CMK (cell line): ENCODE measurements at places on chromosomes 5 and 9.

DNA sequence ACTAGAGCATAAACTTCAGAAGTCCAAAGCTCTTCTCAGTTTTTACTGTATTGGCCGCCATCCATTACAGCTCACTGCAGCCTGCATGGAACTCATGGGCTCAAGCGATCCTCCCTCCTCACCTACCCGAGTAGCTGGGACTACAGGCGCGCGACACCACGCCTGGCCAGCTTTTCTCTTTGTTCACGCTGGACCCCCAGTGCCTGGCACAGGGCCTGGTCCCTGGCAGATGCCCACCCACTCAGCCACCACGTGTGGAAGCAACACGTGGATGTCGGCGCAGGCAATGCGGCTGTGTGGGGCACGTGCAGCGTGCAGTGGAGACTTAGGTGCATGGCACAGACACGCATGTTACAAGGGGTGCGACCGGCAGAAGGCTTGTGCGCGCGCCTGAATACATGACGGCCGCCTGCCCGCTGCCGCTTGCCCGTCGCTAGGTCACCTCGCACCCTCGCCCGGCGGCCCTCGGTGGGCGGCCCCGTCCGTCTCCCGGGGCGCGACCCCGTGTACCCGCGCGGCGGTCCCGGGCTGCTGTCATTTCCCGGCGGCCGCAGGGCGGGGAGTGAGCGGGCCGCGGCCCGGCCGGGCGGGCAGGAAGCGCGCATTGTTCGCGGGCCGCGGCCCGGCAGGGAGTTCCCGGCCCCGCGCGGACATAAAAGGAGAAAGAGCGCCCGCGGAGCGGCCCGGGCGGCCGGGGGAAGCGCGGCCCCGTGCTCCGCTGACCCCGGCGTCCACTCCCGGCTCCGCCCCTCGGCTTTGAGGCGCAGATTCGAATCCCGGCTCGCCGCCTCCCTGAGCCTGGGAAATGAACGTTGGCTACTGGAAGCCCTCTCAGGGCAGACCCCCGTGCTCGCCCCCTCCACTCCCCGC, 24.1 kb upstream of the PTGS1 start:
- no peak for DNase-seq

GRCh38 chr5:101929628-101930027, 366.5 kb downstream of the SLCO4C1 start:
- DNase-seq, result no peak

GRCh38 chr9:99309141-99309939, 87.3 kb downstream of the SEC61B start:
- no peak for DNase-seq

- DNase-seq, result no peak
Measured at GRCh38 chr5:77876862-77877502, 100.8 kb upstream of the TBCA start.

DNA sequence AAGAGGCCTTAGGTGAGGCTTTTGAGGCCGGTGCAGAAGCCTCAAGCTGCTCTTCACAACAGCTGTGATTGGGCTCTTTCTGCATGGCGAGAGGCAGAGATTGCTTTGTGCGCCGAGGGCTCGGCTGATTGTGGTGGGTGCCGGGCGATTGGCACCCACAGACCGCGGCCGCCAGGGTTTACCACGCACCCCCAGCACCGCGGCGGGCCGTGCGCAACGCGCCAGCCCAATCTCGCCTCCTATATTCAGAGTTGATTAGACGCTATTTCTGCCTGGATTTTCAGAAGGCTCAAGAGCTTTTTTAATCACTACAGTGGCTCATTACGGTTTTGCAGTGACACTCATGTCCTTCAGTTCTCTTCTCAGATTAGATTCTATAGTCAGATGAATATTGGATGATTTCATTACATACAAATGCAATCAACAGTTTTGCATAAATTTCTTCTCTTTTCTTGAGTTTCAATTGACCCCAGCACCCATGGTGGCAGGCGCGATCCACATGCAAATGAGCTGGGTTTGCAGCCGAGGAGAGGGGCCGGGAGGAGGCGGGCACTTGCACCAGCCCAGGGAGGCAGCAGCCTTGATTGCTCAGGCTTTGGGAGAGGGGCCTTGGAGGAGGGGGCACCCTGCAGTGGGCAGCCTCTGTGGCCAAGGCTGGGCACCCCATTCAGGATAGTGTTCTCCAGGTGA, 33.8 kb upstream of the PTGS1 start:
- DNase-seq, result no peak

- DNase-seq, result no peak
Measured at GRCh38 chr5:40206030-40206429, 473.7 kb upstream of the PTGER4 start.

- DNase-seq, result no peak
Measured at GRCh38 chr9:124477211-124477647, 27.0 kb downstream of the ADGRD2 start.

GRCh38 chr5:118557251-118557661, 431.1 kb downstream of the DTWD2 start:
- DNase-seq, result no peak

- DNase-seq, result no peak
Measured at GRCh38 chr9:123656565-123656964, 273.4 kb downstream of the DENND1A start.

- DNase-seq, result no peak
Measured at GRCh38 chr5:133918316-133918715, 50.1 kb downstream of the C5orf15 start.

DNA sequence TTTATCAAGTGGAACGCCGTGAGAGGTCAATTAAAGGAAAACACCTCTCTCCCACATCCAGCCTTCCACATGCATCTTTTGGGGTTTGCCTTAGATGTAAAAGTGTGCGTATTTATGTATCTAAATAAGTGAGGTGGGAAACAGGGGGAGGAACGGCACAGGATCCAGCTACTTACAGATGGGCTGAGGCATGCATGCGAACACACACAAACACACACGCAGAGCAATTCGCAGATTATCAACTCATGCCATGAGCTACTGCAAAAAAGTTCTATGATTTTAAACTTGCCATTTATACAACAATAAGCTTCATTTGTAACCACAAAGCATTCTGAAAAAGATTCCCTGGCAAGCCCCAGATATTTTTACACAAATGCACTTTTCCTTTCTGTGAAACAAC, 242.1 kb downstream of the BNC2 start:
- DNase-seq, result no peak

GRCh38 chr9:74557571-74557970, 60.4 kb downstream of the RORB start:
- DNase-seq, result no peak

DNA sequence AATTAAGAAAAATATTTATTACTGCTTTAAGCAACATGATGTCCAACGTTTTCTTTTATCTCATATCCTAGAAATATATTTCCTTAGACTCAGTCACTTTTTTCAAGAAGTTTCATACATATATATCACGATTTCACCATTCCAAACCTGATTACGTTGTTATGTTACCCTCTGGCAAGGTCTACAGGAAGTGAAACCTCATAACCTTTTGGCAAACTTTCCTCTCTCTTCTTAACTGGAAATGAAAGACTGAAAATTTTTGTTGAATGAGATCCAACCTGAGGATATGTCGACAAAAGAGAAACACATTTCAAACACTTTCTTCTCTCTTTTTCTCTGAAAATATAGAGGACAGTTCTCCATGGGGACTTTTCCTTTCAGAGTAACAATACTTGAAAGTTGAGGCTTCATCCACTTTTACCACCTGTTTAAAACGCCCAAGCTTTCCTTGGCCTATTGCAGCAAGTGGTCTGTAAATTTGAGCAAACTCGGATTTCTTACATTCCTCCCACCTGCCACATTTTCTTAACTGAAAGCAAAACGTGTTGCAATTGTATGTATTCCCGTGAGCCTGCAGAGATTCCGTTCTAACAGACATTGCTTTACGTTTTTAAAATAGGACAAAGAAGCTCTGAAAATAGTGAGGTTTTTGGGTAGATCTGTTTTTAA, 298.1 kb downstream of the CETN3 start:
- no peak for DNase-seq

DNA sequence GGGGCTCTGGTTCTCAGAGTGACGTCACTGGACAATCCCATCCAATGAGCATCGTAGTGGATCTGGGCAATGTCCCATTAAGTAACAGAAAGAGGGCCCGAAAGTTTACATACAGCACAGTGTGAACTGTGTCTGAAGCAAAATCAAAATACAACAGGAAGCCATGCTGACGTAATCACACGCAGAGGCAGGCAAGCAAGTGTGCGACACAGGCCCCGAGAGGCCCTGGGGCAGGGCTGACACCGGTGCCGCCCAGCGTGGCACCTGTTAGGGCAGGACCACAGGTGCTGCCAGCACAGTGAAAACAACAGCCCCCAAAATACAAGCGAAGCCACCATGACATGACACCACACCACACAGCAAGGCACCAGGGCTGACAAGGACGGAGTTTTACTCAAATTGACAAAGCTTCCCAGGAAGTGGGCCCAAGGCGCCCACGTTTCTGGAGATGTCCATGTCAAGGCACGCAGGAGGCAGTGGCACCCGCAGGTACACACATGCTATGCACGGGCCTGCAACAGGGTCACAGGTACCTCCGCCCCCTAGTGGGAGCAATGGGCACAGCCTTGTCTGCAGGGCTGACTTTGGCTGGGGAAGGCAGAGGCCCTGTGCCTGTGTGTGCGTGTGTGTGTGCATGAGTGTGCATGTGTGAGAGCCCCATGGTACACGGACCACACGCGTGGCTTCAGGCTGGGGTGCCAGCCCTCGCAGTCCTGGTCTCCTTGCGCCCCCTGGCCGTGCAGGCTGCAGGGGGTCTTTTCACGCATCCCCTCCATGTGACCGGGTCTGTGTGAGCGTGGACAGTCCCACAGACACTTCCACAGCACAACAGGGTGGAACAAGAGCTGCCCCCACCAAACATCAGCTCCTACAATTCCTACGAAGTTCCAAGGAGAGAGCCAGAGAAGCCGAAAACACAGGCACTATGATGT, 19.6 kb downstream of the QSOX2 start:
- DNase-seq, result no peak

- DNase-seq, result no peak
Measured at GRCh38 chr5:167295681-167296005, 995.8 kb upstream of the WWC1 start.

- no peak for DNase-seq
Measured at GRCh38 chr5:179231309-179231708, 114.0 kb downstream of the ADAMTS2 start.

GRCh38 chr9:97804059-97804365, 49.0 kb upstream of the FOXE1 start:
- DNase-seq, result no peak

GRCh38 chr9:33043671-33044070, 18.6 kb downstream of the DNAJA1 start:
- DNase-seq, result no peak

- no peak for DNase-seq
Measured at GRCh38 chr9:5536684-5537083, 26.4 kb downstream of the PDCD1LG2 start.

GRCh38 chr9:136672431-136673087, 9.8 kb downstream of the EGFL7 start:
- DNase-seq, result peak; percentile 67

- DNase-seq, result no peak
Measured at GRCh38 chr9:74742792-74743730, 144.7 kb downstream of the TRPM6 start.

DNA sequence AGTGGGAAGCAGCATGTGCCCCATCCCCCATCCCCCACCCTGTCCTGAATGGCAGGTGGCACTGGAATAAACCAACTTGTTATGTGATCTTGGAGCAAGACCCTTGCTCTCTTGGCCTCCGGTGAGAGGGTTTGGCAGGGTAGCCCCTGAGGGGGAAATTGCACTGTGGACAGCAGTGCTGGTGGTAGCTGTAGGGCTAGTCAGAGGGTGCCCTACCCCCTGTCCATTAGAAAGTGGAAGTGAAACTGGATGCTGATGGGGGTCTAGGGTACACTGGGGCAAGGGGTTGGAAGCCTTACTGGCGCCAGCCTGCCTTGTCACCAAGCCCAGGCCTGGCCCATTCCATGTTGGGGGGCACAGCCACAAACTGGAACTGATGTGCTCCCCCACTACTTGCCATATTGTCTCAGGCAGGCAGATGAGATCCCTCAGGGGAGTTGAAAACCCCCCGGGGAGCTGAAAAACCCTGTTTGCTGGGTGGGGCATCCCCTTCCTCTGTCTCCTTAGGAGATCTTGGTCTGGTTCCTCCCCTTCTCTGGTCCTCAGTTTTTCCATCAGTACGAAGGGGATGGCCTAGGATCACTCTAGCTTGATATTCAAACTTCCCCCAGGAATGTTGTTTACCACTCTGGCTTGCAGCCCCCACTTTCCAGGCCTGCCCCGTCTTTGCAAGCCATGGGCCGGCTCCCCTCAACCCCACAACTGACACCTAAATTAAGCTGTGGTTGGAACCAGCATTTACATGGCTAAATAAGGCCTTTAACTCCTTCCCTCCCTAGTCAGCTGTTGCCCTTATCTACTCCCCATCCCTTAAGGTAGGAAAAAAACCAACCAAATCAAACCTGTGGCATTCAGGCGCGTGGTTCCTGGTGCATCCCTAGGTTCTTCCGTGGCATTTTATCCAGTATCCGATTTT, 14.4 kb upstream of the SYNPO start:
- DNase-seq, result no peak

DNA sequence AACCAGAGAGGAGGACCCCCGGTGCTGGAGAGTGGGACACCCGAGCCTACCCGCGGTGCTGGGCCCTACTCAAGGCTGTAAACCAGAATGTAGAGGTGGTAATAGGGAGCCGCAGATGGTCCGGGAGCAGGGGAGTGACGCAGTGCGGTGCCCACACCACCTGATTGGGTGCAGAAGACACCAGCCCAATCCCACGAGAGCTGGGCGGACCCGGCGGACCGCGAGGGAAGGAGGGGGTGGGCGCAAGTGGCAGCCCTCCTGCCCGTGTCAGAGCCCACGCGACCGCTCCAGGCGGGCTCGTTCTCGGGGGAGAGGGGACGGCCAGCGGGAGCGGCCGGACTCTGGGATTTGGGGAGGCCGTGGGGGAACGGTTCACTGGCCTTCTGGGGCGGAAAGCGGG, 71.2 kb downstream of the C9orf50 start:
- no peak for DNase-seq
